Large intestine (tissue), 12 donors: ENCODE measurements at places on chromosomes 6 and 20.
A peak's percentile ranks its signal among the peaks of the same experiment; 100 is the strongest.

DNA sequence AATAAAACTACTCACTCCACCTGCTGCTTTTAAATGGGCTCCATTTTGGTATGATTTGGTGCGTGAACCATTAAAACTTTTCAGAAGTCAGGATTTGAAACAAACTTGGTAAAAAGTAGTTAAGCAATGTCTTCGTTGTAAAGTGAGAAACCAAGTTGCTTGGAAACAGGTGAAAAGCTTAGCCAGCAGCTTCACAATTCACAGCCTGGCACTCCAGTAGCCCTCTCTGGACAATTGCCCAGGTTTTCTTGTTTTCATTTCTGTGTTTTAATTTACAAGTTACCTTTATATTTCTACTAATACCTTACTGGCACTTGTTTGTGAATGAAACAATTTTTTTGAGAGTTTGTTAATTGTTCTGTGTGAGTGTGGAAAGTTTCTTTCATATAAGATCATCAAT lies 12.8 kb downstream of the NT5E start:
- no peak for DNase-seq

- DNase-seq: no peak
Observed at GRCh38 chr6:41214559-41215238, 13.4 kb upstream of the TREML4 start.

GRCh38 chr6:5073992-5074391 lies 11.1 kb upstream of the PPP1R3G start:
- no peak for DNase-seq

GRCh38 chr6:69294862-69295261 lies 501.9 kb downstream of the LMBRD1 start:
- no peak for DNase-seq

DNA sequence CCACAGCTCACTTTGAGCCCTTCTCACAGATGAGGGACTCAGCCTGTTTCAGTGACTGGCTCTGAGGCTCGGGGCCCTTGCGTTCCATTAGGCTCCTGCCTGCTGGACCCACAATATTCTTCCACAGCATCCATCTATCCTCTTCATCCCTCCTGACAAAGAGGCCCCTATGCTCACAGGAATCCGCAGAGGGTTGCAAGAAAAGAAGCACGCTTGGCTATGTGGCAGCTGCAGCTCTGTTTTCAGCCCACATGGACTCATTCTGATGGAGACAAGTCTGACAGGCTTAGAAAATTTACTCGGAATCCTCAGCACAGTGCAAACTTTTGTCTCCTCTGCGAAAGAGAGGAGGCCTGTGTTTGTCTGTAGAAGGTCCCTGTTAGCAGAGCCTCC lies 207.5 kb downstream of the SYNDIG1 start:
- no peak for DNase-seq

DNA sequence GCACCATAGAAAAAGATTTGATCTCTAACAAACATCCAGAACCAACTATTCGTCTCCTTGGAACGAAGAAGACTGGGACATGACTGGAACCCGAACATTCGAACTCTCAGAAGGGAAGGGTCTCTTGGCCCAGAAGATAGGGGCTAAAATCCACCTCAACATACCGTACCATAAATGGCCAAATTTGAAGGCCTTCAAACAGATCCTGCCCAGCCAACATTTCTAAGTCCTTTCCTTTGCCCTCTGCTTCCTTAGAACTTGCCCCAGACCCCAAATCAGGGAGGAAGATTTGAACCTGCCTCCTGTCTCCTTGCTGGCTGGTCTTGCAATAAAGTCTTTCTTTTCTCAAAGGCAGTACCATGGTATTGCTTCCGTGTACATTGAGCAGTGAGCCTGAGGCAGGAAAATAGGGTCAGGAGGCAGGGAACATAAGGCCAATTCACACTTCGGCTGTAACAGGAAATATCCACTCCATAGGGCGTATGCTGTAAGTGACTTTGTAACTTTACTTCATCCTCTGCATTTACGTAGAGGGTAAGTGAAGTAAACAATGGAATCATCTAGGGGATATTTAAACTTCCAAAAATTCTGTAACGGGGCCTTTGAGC lies 1.8 kb upstream of the PXDC1 start:
- peak; percentile 32 for DNase-seq

- DNase-seq: no peak
Observed at GRCh38 chr20:32609993-32610392, 24.9 kb upstream of the NOL4L start.
